GM23248 (cell line): ENCODE measurements at places on chromosomes 5 and 9.

GRCh38 chr5:71782393-71782770 is 63.3 kb downstream of the CARTPT start:
- DNase-seq, result no peak

DNA sequence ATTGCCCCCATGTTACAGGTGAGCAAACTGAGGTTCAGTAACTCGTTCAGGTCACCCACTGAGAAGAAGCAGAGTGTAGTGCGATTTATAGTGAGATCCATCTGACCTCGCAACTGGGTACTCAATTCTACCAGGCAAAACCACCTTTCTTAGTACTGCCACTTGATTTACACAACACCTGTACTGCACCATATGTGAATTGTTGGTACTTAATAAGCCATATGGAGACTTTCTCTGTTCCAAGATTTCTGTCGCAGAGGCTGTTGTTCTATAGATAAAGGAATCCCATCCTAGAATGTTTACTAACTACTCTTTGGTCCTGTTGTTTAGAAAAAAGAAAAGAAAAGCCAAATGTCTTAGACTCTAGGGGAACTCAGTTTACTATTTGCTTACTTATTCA is 287.5 kb downstream of the KCTD16 start:
- DNase-seq, result no peak

DNA sequence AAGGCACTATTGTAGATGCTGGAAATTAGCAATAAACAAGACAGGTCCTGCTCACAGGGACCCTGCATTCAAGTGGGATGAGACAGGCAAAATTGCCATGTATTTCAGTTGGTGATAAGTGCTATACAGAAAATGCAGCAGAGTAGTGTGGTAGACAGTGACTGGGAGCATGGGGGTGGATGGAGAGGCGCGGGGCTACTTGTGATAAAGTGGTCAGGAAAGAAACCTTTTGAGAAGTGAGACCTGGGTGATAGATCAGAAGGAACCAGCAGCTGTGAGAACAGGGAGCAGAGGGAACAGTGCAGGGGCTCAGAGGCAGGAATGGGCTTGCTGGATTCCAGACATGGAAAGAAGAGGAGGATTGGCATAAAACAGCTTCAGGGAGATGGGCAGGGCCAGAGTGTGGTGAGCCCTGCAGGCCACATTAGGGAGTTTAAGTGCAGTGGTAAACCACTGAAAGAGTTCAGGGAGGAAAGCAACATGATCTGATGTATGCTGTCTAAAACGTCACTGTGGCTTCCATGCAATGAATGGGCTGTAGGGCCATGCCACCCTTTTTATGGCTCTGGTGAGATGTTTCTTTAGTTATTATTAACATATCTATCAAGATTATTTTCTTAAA is 7.3 kb downstream of the CRHBP start:
- no peak for DNase-seq

DNA sequence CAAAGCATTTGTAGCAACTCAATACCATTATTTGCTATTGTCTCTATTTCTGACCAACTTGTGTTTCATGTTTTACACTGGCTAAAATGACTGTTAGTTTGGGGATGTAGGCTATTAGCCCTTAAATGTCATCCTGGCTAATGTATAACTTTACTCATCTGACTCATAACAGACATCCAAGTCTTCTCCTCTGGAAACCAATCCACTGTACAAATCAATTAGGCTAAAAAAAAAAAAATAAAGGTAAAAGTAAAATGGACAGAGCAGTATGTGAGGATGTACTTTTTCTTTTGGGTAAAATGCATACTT is 20.6 kb downstream of the MEGF9 start:
- DNase-seq, result peak; percentile 31

DNA sequence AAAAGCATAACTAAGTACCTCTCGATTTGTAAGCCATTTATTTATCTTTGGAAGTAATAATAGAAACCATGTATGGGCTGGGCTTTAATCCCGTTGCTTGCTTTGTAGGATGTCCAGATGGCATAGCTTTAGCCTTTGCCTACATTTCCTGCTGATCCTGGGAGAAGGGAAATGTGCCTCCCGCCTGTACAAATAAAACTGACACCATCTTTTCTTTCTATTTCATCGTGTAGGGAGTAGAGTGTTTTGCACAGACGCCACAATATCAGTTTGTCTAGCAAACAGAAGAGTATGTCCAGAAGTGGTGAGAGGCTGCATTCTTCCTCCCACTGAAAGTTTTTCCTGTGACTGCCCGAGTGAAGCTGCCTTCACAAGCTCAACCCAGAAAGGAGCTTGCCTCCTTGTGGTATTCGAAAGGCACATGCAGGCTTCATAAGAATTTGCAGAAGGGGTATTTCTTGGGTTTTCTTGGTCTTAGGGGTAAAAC is 24.7 kb upstream of the TJP2 start:
- peak; percentile 80 for DNase-seq

DNA sequence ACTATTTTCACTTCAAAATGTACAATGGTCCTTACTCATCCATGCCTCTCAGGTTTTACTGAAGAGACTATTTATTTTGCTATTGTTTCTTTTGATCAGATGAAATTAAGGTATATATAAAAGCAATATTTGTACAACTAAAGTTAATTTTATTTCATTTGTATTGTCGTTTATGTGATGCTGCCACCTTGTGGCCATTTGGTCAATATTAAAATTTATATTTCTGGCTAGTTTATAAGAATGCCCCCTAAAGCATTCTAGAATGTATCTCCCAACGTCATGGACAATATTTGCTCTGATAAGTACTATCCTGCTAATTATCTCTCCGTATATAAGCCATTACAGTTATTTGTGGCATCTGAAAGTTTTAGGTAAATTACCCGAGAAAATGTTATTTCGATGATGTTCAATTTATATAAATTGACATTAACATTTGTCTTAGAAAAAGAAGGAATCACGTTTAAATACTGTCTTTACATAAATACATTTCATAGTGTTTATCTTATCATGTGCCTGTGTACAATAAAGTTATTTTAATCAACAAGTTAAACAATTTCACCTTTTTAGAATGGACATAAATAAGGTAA is 680.0 kb downstream of the TAF11L14 start:
- peak; percentile 50 for DNase-seq

- DNase-seq, result no peak
Observed at GRCh38 chr5:69079556-69079955, 14.3 kb upstream of the SLC30A5 start.

GRCh38 chr5:143251190-143251589 is 152.3 kb downstream of the NR3C1 start:
- no peak for DNase-seq

- DNase-seq, result no peak
Observed at GRCh38 chr9:109092051-109092580, 27.6 kb downstream of the TMEM245 start.
